CD4-positive, CD25-positive, alpha-beta regulatory T cell (primary cell): ENCODE measurements at places on chromosomes 16 and 17. TPM values are rescaled to one million over a fixed set of nuclear protein-coding genes. Genes with fewer than 3 reads are reported as not detected.
A peak's percentile ranks its signal among the peaks of the same experiment; 100 is the strongest.

DNA sequence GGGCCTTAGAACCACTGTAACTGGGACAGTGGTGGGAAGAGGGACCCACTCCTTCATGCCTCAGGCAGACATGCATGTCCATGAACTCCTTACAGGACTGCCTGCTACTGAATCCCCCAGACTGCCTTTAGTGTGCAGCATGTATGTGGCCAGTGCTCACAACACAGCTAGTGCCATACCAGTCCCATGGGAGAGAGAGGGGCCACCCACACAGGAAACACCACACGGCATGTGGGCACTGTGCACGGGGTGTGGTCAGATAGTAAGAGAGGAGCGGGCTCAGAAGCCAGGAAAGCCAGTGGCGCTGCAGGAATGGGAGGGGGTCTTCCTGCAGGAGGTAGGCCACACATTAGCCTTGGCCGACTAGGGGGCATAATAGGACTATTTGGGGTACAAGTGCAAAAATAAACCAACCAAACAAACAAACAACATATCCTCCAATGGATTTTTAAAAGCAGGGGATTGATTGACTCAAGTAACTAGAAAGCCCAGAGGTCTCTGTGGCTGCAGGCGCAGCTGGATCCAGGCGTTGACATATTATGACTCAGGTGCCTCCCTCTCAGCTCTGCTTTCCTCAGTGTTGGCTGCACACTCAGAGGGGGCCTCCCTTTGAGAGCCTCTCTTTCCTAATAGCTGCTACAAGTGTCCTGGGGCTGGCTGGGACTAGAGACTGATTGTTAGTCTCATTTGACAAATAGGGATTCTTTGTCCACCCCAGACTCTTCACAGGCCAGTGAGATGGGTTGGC is 104.4 kb downstream of the AMFR start:
- no peak for DNase-seq
- no peaks in the 10 kb centered on the region for H3K36me3 ChIP-seq
- no peaks in the 10 kb centered on the region for H3K27me3 ChIP-seq
- H3K27ac ChIP-seq, result no peak overlapping the region

GRCh38 chr17:39863918-39864746 is at the start of gene IKZF3:
TSS of gene IKZF3 (minus strand) at chr17:39864312. CDS start at chr17:39864126, 186 bp downstream.
- H3K4me3 ChIP-seq, result peak within 1 kb of the TSS; percentile 97
- no peaks in the 10 kb centered on the region for H3K27me3 ChIP-seq
- DNase-seq, result peak; percentile 71
- H3K27ac ChIP-seq, result peak within 1 kb of the TSS; percentile 91

- H3K4me3 ChIP-seq, result no peak overlapping the region
- H3K27ac ChIP-seq, result no peak overlapping the region
- no peaks in the 10 kb centered on the region for H3K27me3 ChIP-seq
- H3K36me3 ChIP-seq, result no peaks in the 10 kb centered on the region
These were observed 6.2 kb downstream of the NT5M start for GRCh38 chr17:17309356-17309755.

GRCh38 chr17:58318627-58319172 is 9.9 kb downstream of the TSPOAP1 start:
- H3K4me3 ChIP-seq, result no peak overlapping the region
- no peaks in the 10 kb centered on the region for H3K27me3 ChIP-seq

The SLFN11 gene
- 61.9 TPM for total RNA-seq

The SOST gene
- total RNA-seq, result not detected

GRCh38 chr17:68705714-68706076 is 104.5 kb upstream of the FAM20A start:
- no peak for DNase-seq
- H3K36me3 ChIP-seq, result no peaks in the 10 kb centered on the region
- H3K4me3 ChIP-seq, result no peak overlapping the region
- H3K27me3 ChIP-seq, result no peaks in the 10 kb centered on the region

- no peaks in the 10 kb centered on the region for H3K36me3 ChIP-seq
- no peak overlapping the region for H3K4me3 ChIP-seq
- no peak overlapping the region for H3K27ac ChIP-seq
- no peak for DNase-seq
- H3K27me3 ChIP-seq, result peaks cover 4% of the 10 kb centered on the region
- H3K4me1 ChIP-seq, result no peaks in the 10 kb centered on the region
These were observed 330.8 kb upstream of the WSB1 start for GRCh38 chr17:26963163-26963503.

The SLC6A2 gene
- not detected for total RNA-seq
